ENCODE measurements at places on chromosomes 16 and 17.

DNA sequence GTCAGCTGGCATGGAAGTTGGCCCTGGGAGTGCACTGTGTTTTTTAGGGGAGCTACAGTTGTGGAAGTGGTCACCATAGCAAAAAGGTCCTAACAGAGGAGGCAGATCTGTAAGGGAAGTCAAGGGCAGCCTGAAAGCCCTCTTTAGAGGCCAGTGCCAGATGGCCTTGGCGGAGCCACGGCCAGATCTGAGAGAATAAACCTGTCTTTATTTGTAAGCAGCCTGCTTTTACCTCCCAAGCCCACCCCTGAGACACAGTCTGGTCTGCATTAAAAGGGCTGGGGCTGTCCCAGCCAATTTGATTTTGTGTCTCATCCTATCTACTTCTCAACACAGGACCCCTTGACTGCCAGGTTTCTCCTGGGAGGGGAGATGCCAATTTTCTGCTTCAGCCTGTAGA, 51.0 kb upstream of the NOL11 start:
- DNase-seq = no peak

- DNase-seq = peak; percentile 21
These were observed 104.7 kb downstream of the MRM1 start for GRCh38 chr17:36705874-36706731.

DNA sequence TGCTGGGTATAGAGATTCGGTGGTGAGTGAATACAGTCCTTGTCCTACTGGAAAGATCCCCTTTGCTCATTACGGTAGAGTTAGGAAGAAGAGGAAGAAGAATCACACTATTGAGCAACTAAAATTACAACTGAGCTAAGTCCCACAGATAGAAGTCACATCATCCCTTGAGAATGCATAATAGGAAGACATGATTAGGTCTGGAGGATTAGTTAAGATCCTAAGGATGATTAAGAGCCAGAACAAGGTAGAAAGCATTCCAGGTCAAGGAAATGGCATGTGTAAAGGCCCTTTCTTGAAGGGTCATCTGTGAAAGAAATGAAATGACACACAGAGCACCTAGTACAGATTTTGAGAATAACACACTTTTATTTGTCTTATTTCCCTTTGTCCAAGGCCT, 503.5 kb downstream of the HAPSTR1 start:
- DNase-seq = no peak

DNA sequence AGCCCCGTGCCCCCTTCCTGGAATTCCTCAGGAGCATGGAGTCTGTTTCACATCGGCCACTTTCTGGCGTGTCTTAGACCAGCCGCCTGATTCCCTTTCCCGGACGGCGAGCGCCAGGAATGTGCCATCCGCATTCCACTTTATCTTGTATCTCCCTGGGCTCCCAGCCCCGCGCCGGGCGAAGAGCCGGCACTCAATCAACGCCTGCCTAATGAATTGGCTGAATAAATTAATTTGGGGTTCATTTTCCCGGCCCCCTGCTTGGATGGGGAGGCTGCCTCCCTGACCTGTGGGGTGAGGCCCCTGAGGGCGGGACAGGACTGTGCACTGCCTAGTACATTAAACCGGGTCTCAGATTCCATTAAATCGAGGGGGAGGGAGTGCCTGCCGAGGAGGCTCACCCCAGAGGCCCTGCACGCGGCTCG, 282.3 kb upstream of the TNRC6C start:
- DNase-seq = no peak

DNA sequence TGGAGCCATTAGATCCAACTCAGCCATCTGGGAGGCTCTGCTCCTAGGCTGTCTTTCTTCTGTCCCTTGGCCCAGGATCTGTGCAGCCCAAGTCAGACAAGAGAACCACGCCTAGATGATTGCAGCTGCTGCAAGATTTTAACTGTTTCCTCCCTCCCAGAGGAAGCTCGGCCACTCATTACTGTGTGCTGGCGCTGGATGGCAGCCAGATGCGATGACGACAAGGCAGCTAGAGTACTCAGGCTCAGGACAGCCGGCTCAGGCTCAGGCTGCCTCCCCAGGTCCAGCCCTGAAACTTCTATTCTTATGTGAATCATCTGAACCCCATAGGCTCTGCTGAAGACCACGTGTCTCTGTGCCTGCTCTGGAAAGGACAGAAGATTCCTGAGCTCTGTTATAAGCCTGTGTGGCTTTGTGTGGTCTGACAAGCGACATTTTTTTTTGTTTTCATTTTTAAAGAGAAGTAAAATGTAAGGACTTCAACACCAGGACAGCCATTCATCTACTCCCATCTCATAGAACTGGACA, 32.1 kb upstream of the FBXW10B start:
- no peak for DNase-seq

GRCh38 chr16:67181346-67181745, 2.4 kb downstream of the MATCAP1 start:
- no peak for DNase-seq

DNA sequence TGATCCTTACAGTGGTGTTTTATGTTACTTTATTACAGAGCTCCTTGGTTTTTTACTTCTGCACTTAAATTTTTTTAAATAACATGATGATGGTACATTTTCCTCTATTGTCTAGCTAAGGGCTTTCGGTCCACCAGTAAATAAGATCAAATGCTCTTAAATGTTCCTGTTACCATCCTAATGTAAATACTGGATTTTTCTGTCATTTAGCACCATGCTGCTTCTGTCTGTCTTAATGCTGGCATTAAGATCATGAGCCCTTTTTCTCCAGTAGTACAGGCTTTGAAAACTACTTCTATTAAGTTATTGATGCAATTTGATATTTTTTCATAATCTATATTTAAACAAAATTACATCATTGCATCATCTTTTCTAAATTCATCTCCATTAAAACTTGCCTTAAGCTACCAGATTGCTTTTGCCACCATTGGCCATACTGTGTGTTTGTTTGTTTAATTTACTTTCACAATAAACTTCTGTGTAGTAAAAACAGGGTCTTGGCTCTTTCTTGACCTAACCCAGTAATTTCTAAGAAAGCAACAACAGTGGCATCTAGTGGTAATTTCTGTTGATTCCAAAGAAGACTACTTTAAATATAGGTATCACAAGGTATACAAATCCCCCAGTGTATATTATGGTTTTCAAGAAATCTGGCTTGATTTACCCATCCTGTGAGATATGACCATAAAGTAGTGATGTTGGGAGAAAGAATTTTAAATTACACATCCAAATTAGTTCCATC, 9.0 kb upstream of the PHAF1 start:
- DNase-seq = no peak

GRCh38 chr17:63701456-63701820, 1.5 kb upstream of the LIMD2 start:
- no peak for DNase-seq

DNA sequence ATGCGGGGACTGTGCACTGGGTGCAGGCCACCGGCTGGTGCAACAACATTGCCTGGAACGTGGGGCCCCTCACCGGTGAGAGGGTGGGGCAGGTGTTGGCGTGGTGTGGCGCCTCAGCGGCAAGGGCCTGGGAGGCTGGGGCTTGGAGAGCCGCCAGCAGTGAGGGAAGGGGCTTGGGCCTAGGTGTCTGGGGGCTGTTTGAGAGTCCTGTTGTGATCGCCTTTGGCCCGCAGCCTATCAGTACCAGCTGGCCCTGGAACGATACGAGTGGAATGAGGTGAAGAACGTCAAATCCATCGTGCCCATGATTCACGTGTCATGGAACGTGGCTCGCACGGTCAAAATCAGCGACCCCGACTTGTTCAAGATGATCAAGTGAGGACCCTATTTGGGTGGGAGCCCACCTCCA, 2.6 kb upstream of the TMEM88 start:
- DNase-seq = peak; percentile 14

DNA sequence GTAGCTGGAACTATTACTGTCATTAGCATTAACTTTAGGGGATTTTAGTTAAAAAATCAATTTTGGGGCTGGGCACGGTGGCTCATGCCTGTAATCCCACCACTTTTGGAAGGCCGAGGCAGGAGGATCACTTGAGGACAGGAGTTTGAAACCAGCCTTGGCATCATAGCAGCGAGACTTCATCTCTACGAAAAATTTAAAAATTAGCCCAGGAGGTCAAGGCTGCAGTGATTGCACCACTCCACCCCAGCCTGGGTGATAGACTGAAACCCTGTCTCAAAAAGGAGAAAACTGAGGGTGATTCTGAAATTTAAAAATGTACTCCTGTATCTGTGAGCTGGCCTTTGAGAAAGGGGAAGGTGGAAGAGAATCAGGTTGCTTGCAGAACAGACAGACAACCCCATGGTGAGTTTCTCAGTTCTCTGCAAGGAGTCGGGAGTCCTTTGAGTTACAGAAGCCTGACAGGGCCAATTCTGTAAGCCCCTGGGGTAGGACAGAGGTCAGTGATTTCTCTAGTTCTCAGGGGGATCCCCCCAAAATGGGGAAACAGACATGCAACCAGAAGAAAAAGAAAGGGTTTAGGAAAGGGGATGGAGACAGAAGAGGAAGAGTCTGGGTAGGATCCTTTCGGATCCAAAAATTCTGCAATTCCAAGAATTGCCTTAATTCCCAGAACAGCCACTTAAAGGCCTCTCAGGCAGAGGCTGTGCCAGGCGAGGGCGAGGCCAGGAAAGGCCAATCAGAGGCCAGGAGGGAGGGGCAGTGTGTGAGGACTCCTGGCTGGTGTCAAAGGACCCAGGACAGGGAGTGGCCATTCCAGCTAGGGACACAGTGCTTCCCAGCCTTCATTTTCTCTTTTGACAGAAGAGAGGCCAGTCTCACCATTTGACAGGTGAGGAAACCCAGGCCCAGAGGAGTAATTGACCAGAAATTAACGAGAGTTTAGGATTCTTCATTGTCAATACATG, 6.7 kb downstream of the NUPR1 start:
- DNase-seq = no peak

- peak; percentile 80 for DNase-seq
These were observed 59.6 kb downstream of the WSB1 start for GRCh38 chr17:27353461-27354050.
